Hair follicular keratinocyte (primary cell): ENCODE measurements at places on chromosomes 7 and 10. TPM values are rescaled to one million over a fixed set of nuclear protein-coding genes. Genes with fewer than 3 reads are reported as not detected.

Gene CREB5
- 4.4 and 7.0 TPM in 2 replicates for total RNA-seq

Gene CALHM3
- total RNA-seq = not detected in 2 replicates

Gene SPDYE9
- not detected in 2 replicates for total RNA-seq

Gene MRLN
- not detected in 2 replicates for total RNA-seq

Gene PRKAR1B
- total RNA-seq = 11.2 and 15.6 TPM in 2 replicates

Gene TSPAN12
- not detected in 2 replicates for total RNA-seq

Gene HOXA11
- 0.34 and 1.3 TPM in 2 replicates for total RNA-seq

Gene AP3M1
- 22.3 and 24.6 TPM in 2 replicates for total RNA-seq

Gene UNCX
- total RNA-seq = not detected in 2 replicates

Gene GDF2
- total RNA-seq = not detected in 2 replicates

Gene ACHE
- total RNA-seq = 0.31 TPM in 1 of 2 replicates, not detected in the other

Gene IPMK
- total RNA-seq = 2.3 and 3.6 TPM in 2 replicates

Gene MYO3A
- not detected in 2 replicates for total RNA-seq

Gene NXPH1
- not detected in 2 replicates for total RNA-seq

Gene NPFFR1
- total RNA-seq = not detected in 2 replicates

Gene ADIRF
- 23.8 and 44.7 TPM in 2 replicates for total RNA-seq

Gene CFAP46
- total RNA-seq = 2.4 and 2.5 TPM in 2 replicates

Gene CDNF
- 0.11 and 0.47 TPM in 2 replicates for total RNA-seq

Gene ATOH7
- 0.15 TPM in 1 of 2 replicates, not detected in the other for total RNA-seq

Gene EGR2
- 0.78 TPM in 1 of 2 replicates, not detected in the other for total RNA-seq

Gene GNGT1
- not detected in 2 replicates for total RNA-seq

Gene DRGX
- not detected in 2 replicates for total RNA-seq

Gene ABCA13
- 0.46 and 0.62 TPM in 2 replicates for total RNA-seq

Gene MSMB
- not detected in 2 replicates for total RNA-seq

Gene CLDN4
- total RNA-seq = 0.53 and 1.5 TPM in 2 replicates

Gene ABCB4
- total RNA-seq = not detected in 2 replicates

Gene CNPY1
- total RNA-seq = not detected in 2 replicates

Gene PIK3CG
- not detected in 2 replicates for total RNA-seq

Gene CYP3A7
- total RNA-seq = not detected in 2 replicates

Gene ACTA2
- total RNA-seq = 19.4 and 22.3 TPM in 2 replicates

Gene MACC1
- total RNA-seq = 0.86 and 1.4 TPM in 2 replicates

Gene VSTM4
- total RNA-seq = 0.11 TPM in 1 of 2 replicates, not detected in the other

Gene CH25H
- total RNA-seq = not detected in 2 replicates
